NCI-H524 (cell line): ENCODE measurements at places on chromosomes 11 and 22.

- no peak for DNase-seq
Observed at GRCh38 chr22:45228401-45228754, 12.3 kb downstream of the KIAA0930 start.

DNA sequence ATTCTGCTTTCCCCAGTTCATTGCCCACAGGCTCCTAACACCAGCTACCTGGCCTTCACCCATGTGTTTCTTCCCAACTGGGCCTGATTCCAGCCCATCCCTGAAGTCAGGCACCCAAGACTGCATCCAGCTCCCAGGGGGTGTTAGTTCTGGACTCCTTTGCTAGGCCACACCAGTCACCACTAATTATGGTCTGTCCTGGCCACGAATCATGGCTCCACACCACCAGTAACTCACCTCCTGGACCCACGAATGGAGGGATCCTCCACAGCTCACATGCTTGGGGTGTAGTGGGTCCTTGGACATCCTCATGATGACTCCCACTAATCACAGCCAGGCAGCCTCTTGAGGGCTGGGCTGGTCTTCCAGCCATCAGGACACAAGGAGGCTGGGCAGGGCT, 3.6 kb upstream of the RASL10A start:
- no peak for DNase-seq

DNA sequence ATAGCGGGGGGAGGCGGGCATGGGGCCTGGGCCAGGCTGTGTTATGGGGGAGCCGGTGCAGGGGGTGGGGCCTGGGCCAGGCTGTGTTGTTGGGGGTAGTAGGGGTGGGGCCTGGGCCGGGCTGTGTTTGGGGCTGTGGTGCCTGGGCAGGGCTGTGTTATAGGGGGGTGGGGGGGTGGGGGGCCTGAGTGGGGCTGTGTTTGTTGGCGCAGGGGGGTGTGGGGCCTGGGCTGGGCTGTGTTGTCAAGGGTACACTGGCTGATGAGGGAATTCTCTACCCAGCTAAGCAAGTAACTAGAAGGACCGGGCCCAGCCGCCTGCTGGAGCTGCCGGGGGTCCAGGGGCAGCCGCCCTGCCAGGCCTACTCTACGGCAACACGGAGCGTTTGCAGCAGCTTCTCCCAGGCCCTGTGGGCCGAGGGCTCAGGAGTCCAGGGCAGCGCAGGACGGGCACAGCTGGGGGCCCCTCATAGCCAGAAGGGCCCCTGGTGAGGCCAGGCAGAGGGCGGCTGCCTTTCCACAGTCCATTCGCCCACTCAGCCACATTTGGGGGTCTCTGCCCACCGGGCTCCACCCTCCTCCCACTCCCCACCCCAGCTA, 10.1 kb upstream of the PIM3 start:
- no peak for DNase-seq

DNA sequence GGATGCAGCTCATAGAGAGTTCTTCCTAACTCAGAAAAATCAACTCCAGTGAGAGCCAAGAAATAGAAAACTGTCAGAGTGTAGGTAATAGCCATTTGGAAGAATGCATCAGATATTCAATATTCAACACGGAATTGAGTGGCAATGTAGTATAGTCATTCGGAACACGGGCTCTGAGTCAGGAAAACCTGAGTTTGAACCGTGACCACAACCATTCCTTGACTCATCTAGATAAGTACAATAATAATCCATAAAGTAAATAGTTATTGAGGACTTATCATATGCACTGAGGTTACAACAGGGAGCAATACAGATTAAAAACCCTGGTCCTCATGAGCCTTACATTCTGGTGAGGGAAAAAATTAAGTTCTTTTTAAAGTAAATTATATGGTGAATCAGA, 62.6 kb upstream of the PHF21A start:
- no peak for DNase-seq

DNA sequence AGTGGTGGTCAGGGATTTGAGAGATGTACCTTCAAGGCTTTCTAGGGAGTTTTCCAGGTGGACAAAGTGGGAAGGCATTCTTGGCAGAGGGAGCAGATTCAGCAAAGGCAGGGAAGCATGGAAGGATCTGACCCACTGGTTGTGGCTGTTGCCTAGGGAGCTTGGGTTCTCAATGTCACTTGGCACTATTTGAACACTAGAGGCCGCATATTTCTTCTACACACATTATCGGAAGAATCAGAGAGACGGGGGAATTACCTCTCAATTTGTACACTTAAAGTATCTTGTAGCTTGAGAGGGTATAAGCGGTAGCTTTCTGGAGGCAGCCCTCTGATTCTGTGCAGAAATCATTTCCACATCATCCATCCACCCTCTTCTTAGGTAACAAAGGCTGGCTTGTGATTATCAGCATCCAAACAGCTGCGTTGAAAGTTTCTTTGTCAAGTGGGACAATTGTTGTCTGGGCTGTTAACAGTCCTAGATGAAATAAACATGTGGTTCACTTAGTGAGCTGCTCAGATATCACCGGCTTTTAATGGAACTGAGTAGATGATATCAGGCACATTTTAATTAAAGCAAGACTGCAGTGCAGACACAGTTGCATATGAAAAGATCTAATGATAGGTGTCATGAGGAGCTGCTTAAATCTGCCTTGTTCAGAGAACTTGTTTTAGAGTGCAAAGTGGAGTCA, 2.6 kb downstream of the NELL1 start:
- peak; percentile 40 for DNase-seq

- DNase-seq, result peak; percentile 42
Observed at GRCh38 chr11:118236170-118236569, 11.4 kb upstream of the JAML start.

- DNase-seq, result no peak
Observed at GRCh38 chr22:41732096-41732772, 32.9 kb downstream of the MEI1 start.
